Brain (organoid and tissue), 16 donors: ENCODE measurements at places on chromosomes 2 and 18.
A peak's percentile ranks its signal among the peaks of the same experiment; 100 is the strongest.

GRCh38 chr18:60090170-60090569 lies 190.4 kb downstream of the PMAIP1 start:
- no peak for DNase-seq

GRCh38 chr2:105597011-105597805 lies 147.5 kb upstream of the NCK2 start:
- peak; percentile 98 for DNase-seq

GRCh38 chr2:190327867-190328572 lies 8.4 kb upstream of the HIBCH start:
- no peak for DNase-seq

DNA sequence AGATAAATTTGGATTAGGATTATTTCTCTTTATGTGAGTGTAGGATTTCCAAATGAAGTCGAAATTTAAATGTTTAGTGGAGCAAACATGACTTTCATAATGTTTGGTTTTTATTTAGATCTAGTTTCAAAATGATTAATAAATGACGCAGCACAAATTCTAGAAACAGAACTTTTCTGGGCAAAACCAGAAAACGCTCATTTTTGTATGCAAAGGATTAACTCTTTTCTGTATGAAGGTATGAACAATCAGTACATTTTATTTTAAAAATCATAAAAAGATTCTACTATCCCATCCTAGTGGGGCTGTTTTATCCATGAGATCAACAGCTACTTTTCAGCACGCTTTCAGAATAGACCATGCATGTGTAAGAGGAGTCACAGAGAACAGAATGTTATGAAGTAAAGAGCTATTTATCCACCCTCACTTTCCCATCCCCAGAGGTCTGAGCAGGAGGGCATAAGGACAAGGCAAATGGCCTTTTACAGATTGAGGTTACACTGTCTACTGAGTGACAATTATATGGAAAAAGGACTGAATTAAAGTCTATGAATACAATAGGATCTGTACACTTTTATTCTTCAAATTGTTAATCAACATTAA lies 270.8 kb downstream of the ZEB2 start:
- no peak for DNase-seq

- DNase-seq: no peak
Measured at GRCh38 chr2:208686665-208687064, 280.1 kb downstream of the PTH2R start.

DNA sequence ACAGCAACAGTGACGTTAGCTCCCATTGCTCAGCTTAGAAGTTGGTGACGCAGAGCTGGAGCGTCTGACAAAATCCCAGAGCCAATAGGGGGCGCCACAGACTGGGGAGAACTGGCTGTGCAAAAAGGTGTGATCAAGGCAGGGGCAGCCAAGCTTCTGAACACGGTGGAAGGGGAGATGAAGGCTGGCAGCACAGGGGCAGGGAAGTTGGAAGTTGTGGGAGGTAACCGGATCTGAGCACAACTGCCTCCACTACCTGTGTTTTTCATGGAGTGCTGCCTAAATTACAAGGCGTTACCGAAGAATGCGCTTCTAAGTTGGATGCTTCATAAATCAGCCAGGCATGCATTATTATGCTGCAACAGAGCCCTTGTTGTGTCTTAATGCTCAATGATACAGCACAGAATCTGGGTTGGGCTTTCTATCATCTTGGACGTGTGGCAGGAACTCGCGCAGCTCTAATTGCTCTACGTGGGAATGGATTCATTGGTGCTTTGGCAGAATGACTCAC lies 370.0 kb downstream of the SLC4A3 start:
- peak; percentile 64 for DNase-seq

DNA sequence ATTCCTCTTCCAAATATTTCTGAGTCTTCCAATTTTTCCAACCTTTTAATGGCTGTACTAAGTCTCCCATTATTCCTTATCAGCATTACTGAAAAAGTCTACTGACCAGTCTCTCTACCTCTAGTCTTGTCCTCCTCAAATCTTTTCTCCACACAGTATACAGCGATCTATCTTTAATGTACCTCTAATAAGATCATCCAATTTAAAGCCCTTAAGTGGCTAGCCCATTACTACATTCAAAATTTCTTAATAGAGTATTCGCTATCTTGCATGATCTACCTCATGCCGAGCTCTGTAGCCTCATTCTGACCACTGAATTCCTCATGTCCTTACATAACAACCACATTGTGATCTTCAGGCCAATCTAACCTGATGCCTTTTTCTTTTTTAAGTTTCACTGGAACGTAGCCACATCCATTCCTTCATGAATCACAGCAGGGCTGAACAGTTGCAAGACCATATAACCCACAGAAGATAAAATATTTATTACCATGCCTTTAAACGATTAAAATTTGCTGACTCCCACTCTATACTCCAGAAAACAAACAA lies 57.9 kb downstream of the SLC66A3 start:
- no peak for DNase-seq

DNA sequence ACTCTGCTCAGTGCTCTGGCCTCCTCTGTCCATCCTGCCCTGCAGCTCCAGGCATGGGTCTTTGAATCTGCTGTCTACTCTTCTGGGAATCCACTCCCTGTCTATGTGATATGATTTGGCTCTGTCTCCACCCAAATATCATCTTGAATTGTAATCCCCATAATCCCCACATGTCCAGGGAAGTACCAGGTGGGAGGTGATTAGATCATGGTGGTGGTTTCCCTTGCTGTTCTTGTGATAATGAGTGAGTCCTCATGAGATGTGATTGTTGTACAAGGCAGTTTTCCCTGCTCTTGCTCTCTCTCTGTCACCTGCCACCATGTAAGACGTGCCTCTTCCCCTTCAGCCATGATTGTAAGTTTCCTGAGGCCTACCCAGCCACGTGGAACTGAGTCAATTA lies 881.8 kb upstream of the ID2 start:
- DNase-seq: no peak

- no peak for DNase-seq
Measured at GRCh38 chr18:3671176-3671575, 221.2 kb downstream of the TGIF1 start.

- no peak for DNase-seq
Measured at GRCh38 chr2:219243291-219243761, 1.9 kb downstream of the GLB1L start.

- no peak for DNase-seq
Measured at GRCh38 chr18:74140582-74140981, 7.1 kb downstream of the FBXO15 start.

DNA sequence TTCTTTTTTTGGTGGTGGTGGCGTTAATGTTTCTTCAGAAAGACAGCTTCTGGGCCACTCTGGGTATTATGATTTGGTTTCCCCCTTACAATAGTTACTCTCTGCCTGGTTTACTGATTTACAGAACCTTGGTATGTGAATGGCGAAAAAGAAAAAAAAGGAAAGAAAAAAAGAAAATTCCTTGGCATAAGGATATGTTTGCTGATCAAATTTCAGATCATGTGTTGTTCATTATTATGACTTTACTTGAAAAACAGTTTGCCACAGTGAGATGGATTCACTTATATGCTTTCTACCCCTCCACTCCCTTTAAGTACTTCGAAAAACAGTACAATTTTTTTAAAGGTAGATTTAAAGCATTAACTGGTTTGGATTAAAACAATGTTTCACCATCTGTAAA lies 21.0 kb downstream of the BCL11A start:
- no peak for DNase-seq

GRCh38 chr2:47838686-47839085 lies 55.7 kb downstream of the MSH6 start:
- DNase-seq: no peak

- DNase-seq: peak; percentile 73
Measured at GRCh38 chr2:26503231-26503880, 25.4 kb upstream of the OTOF start.

GRCh38 chr18:48869591-48869990 lies 81.2 kb downstream of the SMAD7 start:
- no peak for DNase-seq

GRCh38 chr18:61992285-61992684 lies 99.5 kb upstream of the RNF152 start:
- DNase-seq: no peak

DNA sequence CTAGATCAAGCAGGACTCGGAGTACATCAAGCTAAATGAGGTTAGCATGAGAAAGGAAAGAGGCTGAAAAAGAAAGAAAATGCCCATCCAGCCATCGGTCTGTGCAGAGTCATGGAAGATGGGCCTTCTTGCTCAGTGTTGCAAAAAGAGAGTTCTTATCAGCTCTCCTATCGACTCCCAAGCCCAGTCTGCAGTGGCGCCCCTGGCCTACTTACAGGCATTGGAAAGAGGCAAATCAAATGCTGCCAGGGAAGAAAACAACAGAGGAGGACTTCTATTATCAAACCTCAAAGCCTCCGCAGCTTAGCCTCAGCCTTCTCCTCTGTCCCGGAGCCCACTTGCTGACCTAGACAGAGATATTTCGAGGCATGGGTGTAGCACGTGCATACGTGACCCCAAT lies 66.0 kb downstream of the CDH2 start:
- no peak for DNase-seq

DNA sequence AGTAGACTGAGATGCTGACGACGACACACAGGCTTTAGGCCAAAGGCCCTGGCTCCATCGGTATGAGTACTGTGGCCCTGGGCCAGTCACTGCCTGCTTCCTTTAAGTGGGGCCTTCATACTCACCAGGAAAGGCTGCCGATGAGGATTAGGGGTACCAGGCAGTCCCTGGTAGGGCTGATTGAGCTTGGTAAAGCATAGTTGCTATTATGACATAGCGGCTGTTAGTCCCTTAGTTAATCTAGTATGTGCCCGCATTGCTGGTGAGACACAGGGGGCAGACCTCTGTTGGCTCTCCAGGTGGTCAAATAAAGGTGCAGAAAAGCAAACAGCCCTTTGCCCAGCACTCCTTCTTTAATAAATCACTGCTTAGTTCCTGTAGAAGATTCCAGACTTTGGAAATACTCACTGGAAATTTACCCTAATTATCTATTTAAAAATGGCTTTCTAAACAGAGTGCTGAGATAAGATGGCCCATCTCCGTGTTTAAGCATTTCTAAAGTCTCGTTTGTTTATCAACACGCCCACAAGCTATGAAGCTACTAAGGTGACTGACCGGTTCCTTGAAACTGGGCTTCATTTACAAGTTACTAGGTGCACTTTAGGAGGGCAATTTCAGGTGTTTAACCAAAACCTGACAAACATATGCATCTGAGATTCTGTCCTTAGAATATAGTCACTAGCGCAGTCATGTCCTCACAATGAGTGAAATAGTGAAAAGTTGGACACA lies 8.7 kb upstream of the BIN1 start:
- DNase-seq: no peak

- DNase-seq: peak; percentile 42
Measured at GRCh38 chr2:136310797-136311603, 193.1 kb upstream of the CXCR4 start.

- DNase-seq: no peak
Measured at GRCh38 chr18:25029802-25030201, 322.2 kb downstream of the ZNF521 start.

GRCh38 chr2:21165350-21165749 lies 41.6 kb downstream of the TDRD15 start:
- peak; percentile 33 for DNase-seq

GRCh38 chr2:6919901-6920742 lies 2.9 kb downstream of the RNF144A start:
- DNase-seq: no peak

DNA sequence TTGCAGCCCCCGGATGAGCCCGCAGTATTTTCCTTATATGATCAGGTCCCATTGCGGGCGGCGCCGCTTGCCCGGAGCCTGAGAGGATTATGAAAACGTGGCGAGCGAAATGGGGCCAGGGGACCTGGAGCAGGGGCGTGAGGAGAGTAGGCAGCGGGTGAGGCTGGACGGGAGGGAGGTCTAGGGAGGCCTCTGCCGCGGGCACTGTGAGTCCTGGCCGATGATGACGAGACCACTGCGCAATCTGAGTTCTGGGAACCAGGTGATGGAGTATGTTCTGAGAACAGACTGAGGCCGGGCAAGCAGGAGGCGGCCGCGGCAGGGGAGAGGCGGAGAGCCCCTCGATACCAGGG lies 790 bp upstream of the ACAA2 start:
- DNase-seq: peak; percentile 83

DNA sequence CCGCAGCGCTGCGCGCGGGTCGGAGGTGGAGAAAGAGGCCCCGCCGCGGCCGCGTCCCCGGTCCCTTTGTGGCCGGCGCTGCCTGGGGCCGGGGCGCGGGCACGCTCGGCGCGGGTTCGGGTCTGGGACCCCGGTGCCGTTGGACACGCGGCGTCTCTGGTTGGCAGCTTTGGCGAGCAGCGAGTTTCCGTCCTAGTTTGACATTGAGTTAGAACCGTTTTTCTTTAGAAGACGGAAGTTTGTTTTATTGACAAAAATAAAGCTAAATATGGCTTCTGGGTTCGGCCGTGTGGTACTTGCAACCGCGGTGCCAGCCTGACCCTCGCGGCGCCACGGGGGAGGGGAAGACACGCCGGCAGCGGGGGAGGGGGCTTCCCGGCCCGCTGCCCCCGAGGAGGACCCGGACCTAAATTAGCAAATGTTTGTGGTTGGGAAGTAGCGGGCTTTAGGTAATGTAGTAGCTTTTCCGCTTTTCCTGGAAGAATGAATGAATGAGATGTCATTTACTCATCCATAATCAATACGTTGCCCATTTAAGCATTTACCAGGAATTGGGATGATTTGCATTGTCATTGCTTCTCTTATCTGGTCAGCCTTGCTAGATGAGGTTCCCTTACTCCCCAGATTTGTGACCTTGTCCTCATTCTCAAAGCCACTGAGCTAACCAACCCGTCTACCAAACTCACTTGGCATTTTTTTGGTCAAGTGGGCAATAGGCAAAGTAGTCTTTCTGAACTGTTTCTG lies 530 bp downstream of the GALNT1 start:
- DNase-seq: peak; percentile 20

DNA sequence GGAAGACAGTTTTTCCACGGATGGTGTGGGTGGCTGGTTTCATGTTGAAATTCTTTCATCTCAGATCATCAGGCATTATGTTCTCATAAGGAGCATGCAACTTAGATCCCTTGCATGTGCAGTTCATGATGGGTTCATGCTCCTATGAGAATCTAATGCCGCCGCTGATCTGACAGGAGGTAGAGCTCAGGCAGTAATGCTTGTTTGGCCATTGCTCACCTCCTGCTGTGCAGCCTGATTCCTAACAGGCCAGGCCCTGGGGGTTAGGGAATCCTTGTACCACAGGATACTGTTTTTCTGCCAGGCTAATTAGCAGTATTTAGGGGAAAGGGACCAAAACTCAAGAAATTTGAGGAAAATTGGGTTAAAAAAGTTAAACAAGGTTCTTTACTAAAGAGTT lies 5.3 kb upstream of the LHCGR start:
- DNase-seq: no peak

- peak; percentile 66 for DNase-seq
Measured at GRCh38 chr2:121804340-121804739, 48.9 kb downstream of the TSN start.

DNA sequence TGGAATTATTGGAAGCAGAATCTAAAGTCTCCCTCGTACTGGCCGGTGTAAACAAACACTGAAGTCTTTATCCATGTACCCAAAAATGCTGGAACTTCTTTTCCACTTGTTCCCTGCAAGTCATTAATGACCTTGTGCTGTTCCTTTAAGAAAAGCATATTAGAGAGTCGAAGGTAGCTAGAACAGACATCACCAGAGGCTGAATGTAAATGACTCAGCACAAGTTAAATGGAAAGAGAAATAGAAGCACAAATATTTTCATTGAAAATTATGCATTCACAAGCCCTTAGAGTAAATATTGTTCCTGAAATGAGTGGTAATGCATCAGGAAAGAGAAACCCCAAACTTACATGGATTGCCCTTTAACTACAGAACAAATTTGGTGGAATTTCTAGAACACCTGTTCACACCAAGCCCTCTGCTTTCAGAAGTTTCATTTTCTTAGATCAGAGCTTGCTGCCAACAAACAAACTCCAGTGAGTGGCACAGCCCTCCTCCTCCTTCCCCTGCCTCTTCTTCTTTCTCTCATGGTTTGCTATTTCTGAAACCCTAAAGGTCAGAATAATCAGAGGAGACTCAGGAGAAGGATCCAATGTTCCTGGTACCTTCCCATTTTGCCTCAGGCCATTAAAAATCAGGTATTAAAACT lies 264.3 kb downstream of the TXNL1 start:
- no peak for DNase-seq
